ENCODE measurements at places on chromosomes 5 and 9.
A peak's percentile ranks its signal among the peaks of the same experiment; 100 is the strongest.

GRCh38 chr9:107274096-107274495 lies 9.0 kb upstream of the RAD23B start:
- H3K36me3 ChIP-seq, result no peaks in the 10 kb centered on the region
- H3K4me3 ChIP-seq, result no peak overlapping the region
- no peak for DNase-seq
- peaks cover 14% of the 10 kb centered on the region for H3K4me1 ChIP-seq

GRCh38 chr5:73433982-73434342 lies 14.6 kb downstream of the FOXD1 start:
- H3K27ac ChIP-seq, result no peak overlapping the region
- H3K4me1 ChIP-seq, result peaks cover 19% of the 10 kb centered on the region
- H3K27me3 ChIP-seq, result peaks cover 35% of the 10 kb centered on the region
- H3K4me3 ChIP-seq, result no peak overlapping the region
- peak; percentile 58 for DNase-seq
- H3K36me3 ChIP-seq, result no peaks in the 10 kb centered on the region

- H3K4me3 ChIP-seq, result no peak overlapping the region
- H3K36me3 ChIP-seq, result no peaks in the 10 kb centered on the region
- peaks cover 53% of the 10 kb centered on the region for H3K4me1 ChIP-seq
- peak overlapping the region; percentile 59 for H3K27ac ChIP-seq
These were observed 112.4 kb upstream of the CTSL start for GRCh38 chr9:87613265-87614111.

GRCh38 chr5:111278858-111279504 lies 54.8 kb downstream of the CAMK4 start:
- no peaks in the 10 kb centered on the region for H3K27me3 ChIP-seq
- DNase-seq, result peak; percentile 57
- no peak overlapping the region for H3K4me3 ChIP-seq
- H3K4me1 ChIP-seq, result no peaks in the 10 kb centered on the region
- H3K27ac ChIP-seq, result no peak overlapping the region
- H3K36me3 ChIP-seq, result no peaks in the 10 kb centered on the region

- H3K4me3 ChIP-seq, result no peak overlapping the region
- no peak for DNase-seq
- no peaks in the 10 kb centered on the region for H3K27me3 ChIP-seq
- H3K36me3 ChIP-seq, result no peaks in the 10 kb centered on the region
- no peaks in the 10 kb centered on the region for H3K4me1 ChIP-seq
- H3K27ac ChIP-seq, result no peak overlapping the region
These were observed 294.8 kb downstream of the ATPSCKMT start for GRCh38 chr5:9954869-9955268.

DNA sequence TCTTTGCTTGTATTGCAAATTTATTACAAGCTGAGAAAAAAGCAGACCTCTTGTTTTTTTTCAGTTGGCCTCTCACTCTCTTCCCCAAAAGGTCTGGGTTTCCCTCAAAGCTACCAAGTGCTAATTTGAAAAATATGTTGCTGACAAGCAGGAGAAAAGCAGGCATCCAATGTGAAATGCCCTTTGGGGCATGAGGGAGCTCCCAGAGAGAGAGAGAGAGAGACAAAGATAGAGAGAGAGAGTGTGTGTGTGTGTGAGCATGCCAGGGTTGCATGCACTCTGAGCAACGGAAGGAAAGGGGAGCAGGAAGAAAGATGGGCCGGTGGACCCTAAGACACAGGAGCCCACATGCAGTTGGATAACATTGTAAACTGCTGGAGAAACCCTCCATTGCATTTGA lies 358.4 kb downstream of the TMEM38B start:
- no peak overlapping the region for H3K27ac ChIP-seq
- no peaks in the 10 kb centered on the region for H3K27me3 ChIP-seq
- H3K36me3 ChIP-seq, result no peaks in the 10 kb centered on the region
- no peak for DNase-seq

GRCh38 chr5:36017622-36018021 lies 26.4 kb upstream of the UGT3A1 start:
- no peak overlapping the region for H3K4me3 ChIP-seq
- H3K36me3 ChIP-seq, result no peaks in the 10 kb centered on the region
- no peak for DNase-seq

DNA sequence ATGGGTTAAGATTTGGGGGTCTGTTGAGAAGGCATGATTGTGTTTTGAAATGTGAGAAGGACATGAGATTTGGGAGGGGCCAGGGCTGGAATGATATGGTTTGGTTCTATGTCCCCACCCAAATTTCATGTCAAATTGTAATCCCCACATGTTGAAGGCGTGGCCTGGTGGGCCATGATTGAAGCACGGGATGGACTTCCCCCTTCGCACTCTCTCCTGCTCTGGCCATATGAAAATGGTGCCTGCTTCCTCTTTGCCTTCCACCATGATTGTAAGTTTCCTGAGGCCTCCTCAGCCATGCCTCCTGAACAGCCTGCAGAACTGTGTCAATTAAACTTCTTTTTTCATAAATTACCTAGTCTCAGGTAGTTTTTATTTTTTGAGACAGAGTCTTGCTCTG lies 14.7 kb upstream of the NOTCH1 start:
- no peaks in the 10 kb centered on the region for H3K36me3 ChIP-seq
- DNase-seq, result no peak
- no peaks in the 10 kb centered on the region for H3K27me3 ChIP-seq
- no peak overlapping the region for H3K4me3 ChIP-seq

GRCh38 chr5:95870105-95870672 lies 47.7 kb upstream of the GLRX start:
- peak overlapping the region; percentile 71 for H3K27ac ChIP-seq
- H3K36me3 ChIP-seq, result no peaks in the 10 kb centered on the region
- no peak for DNase-seq
- no peaks in the 10 kb centered on the region for H3K27me3 ChIP-seq

GRCh38 chr9:118630931-118631595 lies 738.2 kb downstream of the BRINP1 start:
- no peaks in the 10 kb centered on the region for H3K4me1 ChIP-seq
- H3K36me3 ChIP-seq, result no peaks in the 10 kb centered on the region
- no peak overlapping the region for H3K27ac ChIP-seq
- DNase-seq, result no peak
- H3K4me3 ChIP-seq, result no peak overlapping the region
- H3K27me3 ChIP-seq, result no peaks in the 10 kb centered on the region

DNA sequence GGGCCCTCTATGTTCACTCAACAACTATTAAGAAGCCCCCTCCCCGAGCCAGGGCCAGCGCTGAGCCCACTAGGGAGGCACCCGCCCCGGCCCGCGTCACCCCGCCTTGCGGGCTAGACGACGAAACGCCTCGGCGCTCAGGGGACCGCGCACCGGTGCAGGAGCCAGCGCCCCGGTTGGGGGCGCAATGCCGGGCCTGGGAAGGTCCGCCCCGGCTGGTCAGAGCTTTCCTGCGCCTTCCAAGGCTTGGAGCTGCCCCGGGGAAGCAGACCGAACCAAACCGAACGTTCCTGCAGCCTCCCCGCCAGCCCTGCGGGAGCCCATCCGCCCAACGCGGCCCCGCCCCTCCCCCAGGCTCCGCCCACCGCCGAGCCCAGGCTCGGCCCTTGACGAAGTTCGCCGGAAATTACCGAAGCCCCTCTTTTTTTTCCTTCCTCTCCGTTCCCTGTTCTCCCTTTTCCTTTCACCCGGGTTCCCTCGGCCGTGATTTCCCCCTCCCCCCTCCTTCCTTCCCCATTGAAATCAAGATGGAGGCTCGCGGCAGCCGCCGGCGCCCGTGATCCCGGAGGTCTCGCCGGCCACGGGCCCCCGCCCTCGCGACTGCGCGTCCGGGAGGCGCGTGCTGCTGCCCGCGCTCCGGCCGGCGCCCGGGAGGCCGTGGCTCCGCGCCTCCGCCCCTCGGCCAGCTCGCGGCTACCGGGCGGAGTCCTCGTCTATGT lies at the start of gene TRIO:
TSS of gene TRIO (plus strand) at position 516 of the 719 bp plus-strand sequence. CDS start 384 bp downstream, outside the sequence.
- H3K36me3 ChIP-seq, result no peaks in the 10 kb centered on the region
- H3K27ac ChIP-seq, result peak within 1 kb of the TSS; percentile 97
- H3K4me3 ChIP-seq, result peak within 1 kb of the TSS; percentile 92
- H3K27me3 ChIP-seq, result no peaks in the 10 kb centered on the region

GRCh38 chr5:131171276-131171810 lies 599 bp downstream of the LYRM7 start:
- no peaks in the 10 kb centered on the region for H3K36me3 ChIP-seq
- H3K27ac ChIP-seq, result peak overlapping the region; percentile 58
- H3K4me3 ChIP-seq, result peak overlapping the region; percentile 71
- DNase-seq, result no peak

DNA sequence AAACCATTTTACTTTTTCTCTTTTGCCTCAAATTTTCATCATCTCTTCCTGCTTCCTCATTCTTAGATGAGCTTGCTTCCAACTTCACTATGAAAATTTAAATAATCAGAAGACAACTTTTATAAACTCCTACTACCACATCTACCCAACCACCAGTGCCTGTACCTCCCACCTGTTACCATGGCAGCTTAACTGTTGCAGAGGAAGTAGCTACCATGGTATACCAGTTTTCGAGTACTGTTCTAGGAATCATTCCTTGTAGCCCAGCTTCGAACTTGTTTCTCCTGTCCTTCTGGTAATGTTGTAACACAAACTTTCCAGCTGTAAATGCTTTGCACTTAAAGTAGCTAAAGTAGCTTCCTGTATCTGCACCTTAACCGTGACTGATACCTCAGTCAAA lies 266.8 kb upstream of the NREP start:
- H3K27ac ChIP-seq, result no peak overlapping the region
- no peaks in the 10 kb centered on the region for H3K36me3 ChIP-seq
- no peak overlapping the region for H3K4me3 ChIP-seq
- no peak for DNase-seq
- H3K27me3 ChIP-seq, result no peaks in the 10 kb centered on the region

GRCh38 chr9:114172981-114173833 lies 17.9 kb downstream of the COL27A1 start:
- H3K27me3 ChIP-seq, result no peaks in the 10 kb centered on the region
- no peaks in the 10 kb centered on the region for H3K36me3 ChIP-seq
- H3K4me3 ChIP-seq, result no peak overlapping the region
- no peak for DNase-seq
- peaks cover 3% of the 10 kb centered on the region for H3K4me1 ChIP-seq

DNA sequence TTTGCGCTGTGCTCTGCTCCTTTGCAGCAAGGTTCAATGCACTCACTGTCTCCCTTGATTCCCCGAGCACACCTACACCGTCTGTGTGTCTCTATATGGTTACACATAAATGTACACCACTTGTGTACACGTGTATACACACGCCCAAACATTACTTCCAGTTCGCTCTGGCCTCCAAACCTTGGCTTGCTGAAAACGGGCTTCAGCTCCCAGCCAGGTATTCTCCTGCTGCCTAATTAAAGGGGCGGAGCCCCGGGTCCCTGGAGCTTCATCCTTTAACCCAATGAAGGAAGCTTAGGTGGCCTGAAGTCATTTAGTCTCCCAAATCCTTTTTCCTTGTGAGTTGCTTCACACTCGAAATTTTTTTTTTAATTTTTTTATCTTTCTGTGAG lies 4.6 kb downstream of the ISL1 start:
- peaks cover 2% of the 10 kb centered on the region for H3K27me3 ChIP-seq
- DNase-seq, result no peak
- H3K4me1 ChIP-seq, result peaks cover 25% of the 10 kb centered on the region
- no peak overlapping the region for H3K4me3 ChIP-seq

- peak overlapping the region; percentile 16 for H3K27ac ChIP-seq
- no peak overlapping the region for H3K4me3 ChIP-seq
- H3K27me3 ChIP-seq, result no peaks in the 10 kb centered on the region
These were observed 91.9 kb downstream of the CEMIP2 start for GRCh38 chr9:71676460-71676859.

DNA sequence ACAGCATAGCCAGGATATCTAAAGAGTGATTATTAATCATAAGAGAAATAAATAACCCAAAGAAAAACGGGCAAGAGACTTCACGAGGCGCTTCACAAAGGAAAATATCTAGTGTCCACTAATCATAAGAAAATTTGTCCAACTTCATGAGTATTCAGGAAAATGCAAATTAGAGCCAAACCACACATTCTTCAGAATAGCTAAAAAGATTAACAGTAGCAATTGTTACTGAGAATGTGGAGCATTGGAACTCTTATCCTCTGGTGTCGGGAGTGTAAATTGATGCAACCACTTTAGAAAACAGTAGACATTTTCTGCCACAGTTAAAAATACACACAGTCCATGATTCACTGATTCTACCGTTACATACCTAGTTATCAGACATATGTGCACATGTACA lies 145.7 kb downstream of the CWC27 start:
- DNase-seq, result no peak
- H3K4me1 ChIP-seq, result no peaks in the 10 kb centered on the region
- no peak overlapping the region for H3K4me3 ChIP-seq
- no peaks in the 10 kb centered on the region for H3K36me3 ChIP-seq

DNA sequence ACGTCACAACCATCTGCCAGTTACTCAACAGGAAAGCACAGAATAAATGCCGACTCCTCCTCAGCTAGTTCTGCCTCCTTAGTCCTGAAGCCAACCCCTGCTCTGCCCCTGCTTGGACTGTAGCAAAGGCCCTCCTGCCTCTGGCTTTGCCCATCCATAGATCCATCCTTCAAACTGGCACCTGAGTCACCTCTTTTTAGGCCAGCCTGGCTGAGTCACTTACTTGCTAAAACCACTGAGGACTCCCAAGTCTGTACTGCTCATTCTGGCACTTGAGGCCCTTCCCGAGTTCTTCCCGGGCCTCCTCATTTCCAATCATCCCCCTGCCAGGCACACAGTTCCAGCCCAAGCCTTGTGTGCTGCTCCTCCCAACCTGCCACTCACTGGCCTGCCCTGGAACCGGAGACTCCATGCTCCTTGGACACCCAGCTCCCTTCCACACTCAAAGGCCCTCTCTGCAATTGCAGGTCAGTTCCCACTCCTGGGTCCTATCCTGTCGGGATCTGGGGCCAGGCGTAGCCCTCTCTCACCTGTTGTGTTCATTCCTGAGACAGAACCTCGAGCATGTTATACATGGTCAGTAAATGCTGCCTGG lies 220.1 kb downstream of the DAB2IP start:
- H3K4me3 ChIP-seq, result no peak overlapping the region
- H3K36me3 ChIP-seq, result no peaks in the 10 kb centered on the region
- no peak for DNase-seq
- H3K4me1 ChIP-seq, result no peaks in the 10 kb centered on the region
- H3K27ac ChIP-seq, result no peak overlapping the region
- no peaks in the 10 kb centered on the region for H3K27me3 ChIP-seq

- DNase-seq, result no peak
- no peak overlapping the region for H3K4me3 ChIP-seq
- H3K36me3 ChIP-seq, result peaks cover 21% of the 10 kb centered on the region
- peaks cover 7% of the 10 kb centered on the region for H3K4me1 ChIP-seq
These were observed 70.3 kb upstream of the SAP30L start for GRCh38 chr5:154375329-154376008.

DNA sequence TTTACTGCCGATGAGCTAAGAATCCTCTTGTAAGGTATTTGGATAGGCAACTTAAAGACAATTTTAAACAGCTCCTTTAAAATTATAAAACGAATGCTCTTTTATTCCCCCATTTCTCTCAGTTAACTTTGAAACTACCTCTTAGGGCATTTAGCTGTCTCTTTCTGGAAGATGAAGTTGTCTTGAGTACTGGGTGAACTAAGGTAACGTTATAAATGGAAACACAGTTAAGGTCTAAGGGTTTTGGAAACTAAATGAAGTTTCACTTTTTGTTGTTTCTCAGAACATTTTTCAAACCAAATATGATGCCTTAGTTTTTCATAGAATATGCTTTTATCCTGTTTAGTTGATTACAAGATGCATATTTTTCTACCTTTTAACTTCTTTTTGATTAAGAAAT lies 6.8 kb downstream of the UBE2R2 start:
- no peaks in the 10 kb centered on the region for H3K36me3 ChIP-seq
- no peak for DNase-seq
- peaks cover 23% of the 10 kb centered on the region for H3K4me1 ChIP-seq
- no peak overlapping the region for H3K27ac ChIP-seq
- no peaks in the 10 kb centered on the region for H3K27me3 ChIP-seq

- no peak for DNase-seq
- peak overlapping the region; percentile 70 for H3K4me3 ChIP-seq
- H3K4me1 ChIP-seq, result peaks cover 62% of the 10 kb centered on the region
- no peaks in the 10 kb centered on the region for H3K36me3 ChIP-seq
- H3K27ac ChIP-seq, result peak overlapping the region; percentile 99
These were observed 294 bp downstream of the ADRB2 start for GRCh38 chr5:148826739-148827070.

Data from upper lobe of left lung (tissue), 6 donors.